Motor neuron (in vitro differentiated cells): ENCODE measurements at places on chromosomes 4 and X. TPM values are rescaled to one million over a fixed set of nuclear protein-coding genes. Genes with fewer than 3 reads are reported as not detected.

Gene CLCN4
- 22.7 and 22.9 TPM in 2 replicates for total RNA-seq

Gene MSN
- 210 and 214 TPM in 2 replicates for total RNA-seq

Gene RBM46
- 0.30 and 0.36 TPM in 2 replicates for total RNA-seq

Gene TRAM1L1
- 3.5 and 4.5 TPM in 2 replicates for total RNA-seq

Gene SSX3
- total RNA-seq, result 0.47 TPM in 1 of 2 replicates, not detected in the other

Gene ARR3
- total RNA-seq, result 1.1 and 1.8 TPM in 2 replicates

Gene HPRT1
- 5.4 and 8.6 TPM in 2 replicates for total RNA-seq

Gene PNMA6F
- 0.15 and 0.29 TPM in 2 replicates for total RNA-seq

Gene ACSL1
- total RNA-seq, result 13.8 and 14.2 TPM in 2 replicates

Gene LAMTOR3
- total RNA-seq, result 42.1 and 44.5 TPM in 2 replicates

Gene CDK16
- 102 and 109 TPM in 2 replicates for total RNA-seq

Gene GAB3
- total RNA-seq, result 0.38 and 0.64 TPM in 2 replicates

Gene CASP3
- 40.4 and 40.5 TPM in 2 replicates for total RNA-seq

DNA sequence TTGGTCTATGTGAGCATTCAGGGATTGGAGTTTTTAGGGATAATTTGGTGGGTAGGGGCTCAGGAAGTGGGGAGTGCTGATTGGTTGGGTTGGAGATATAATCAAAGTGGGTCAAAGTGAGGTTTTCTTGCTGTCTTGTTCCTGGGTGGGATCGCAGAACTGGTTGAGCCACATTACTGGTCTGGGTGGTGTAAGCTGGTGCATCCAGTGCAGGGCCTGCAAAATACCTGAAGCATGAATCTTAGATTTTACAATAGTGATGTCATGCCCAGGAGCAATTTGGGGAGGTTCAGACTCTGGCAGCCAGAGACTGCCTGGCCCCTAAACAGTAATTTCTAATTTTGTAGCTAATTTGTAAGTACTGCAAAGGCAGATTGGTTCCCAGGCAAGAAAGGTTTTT is 665.6 kb upstream of the PRKX start:
- ATAC-seq, result no peak

DNA sequence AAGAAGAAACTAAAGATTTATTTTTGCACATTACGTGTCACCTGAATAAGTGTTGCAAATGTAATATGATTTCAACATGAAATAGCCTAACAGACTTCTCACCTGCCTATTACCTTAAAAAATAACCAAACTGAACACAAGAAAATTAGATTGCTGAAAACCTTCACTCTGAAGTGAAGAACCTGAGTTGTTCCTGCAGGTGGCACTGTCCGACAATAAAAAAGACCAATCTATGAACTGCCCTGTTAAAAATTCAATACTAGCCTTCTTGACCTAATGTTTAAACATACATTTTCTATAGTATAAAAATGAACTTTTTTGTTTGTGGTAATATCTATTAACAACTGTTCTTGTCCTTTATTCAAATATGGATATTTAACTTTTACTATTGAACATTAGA is 69.2 kb upstream of the PNPLA4 start:
- ATAC-seq, result no peak

- ATAC-seq, result no peak
Measured at GRCh38 chr4:116847616-116848015, 237.8 kb downstream of the TRAM1L1 start.

- ATAC-seq, result no peak
Measured at GRCh38 chr4:148951346-148951745, 509.1 kb upstream of the NR3C2 start.

GRCh38 chrX:7047951-7048350 is 99.6 kb upstream of the STS start:
- ATAC-seq, result no peak

GRCh38 chr4:42985976-42986375 is 93.5 kb downstream of the GRXCR1 start:
- no peak for ATAC-seq

DNA sequence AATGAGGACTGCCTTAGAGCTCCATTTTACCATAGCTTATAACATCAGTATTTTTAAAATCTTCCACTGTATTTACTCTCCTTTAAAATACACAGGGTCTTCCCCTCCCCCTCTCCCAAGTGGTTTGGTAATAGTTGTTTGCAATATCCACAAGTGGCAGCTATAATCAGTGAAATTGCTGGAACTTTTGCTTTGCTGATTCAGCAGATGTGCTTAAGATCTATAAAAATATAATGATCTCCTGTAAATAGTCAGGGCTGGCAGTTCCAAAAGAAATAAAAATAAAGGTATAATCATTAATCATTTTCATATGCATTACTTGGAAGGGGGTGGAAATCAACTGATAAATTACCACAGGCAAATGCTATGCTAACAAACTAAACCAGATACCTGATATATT is 345.2 kb downstream of the KLHL13 start:
- no peak for ATAC-seq

- ATAC-seq, result no peak
Measured at GRCh38 chr4:7306986-7307385, 114.6 kb downstream of the SORCS2 start.

DNA sequence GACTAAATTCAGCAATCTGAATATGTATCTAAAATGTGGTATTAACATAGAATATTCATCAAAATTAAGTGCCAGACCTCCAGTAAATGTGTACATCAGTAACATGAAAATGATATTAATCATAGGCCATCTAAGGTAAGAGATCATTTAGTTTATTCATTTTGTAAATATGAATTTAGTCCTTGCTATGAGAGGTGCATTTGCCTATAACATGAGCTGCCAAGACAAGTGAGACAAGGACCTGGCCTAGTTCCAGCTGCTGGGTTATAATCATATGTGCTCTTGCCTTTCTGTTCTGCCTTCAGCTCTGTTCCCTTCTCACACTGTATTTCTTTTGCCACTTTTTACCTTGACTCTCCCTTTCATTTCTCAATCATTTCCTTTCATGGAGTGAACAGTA is 160.0 kb downstream of the STIM2 start:
- no peak for ATAC-seq

- ATAC-seq, result no peak
Measured at GRCh38 chr4:3112201-3112600, 37.7 kb downstream of the HTT start.

DNA sequence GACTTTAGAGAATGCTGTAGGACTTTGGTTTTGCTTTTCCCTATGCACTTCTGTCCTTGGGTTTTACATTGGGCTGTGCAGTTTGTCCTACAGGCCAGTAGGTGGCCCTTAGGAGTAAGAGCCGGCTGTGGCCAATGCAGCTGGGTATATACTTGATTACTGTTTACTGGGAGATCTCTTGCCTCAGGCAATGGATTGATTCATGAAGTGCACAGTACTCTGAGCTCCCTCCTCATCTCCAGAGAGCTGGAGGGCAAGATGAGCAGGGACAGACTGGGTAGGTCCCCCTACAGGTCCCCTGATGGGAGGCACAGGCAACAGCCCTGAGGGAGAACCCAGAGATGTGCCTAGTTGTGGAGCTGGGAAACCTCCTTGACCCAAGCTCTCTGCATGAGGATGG is 103.8 kb upstream of the QRFPR start:
- no peak for ATAC-seq

- no peak for ATAC-seq
Measured at GRCh38 chr4:140219567-140219966, 65.6 kb upstream of the MAML3 start.

- ATAC-seq, result no peak
Measured at GRCh38 chr4:108391701-108392455, 223.1 kb upstream of the LEF1 start.

- no peak for ATAC-seq
Measured at GRCh38 chr4:32752962-32753361, 2032.8 kb downstream of the PCDH7 start.

DNA sequence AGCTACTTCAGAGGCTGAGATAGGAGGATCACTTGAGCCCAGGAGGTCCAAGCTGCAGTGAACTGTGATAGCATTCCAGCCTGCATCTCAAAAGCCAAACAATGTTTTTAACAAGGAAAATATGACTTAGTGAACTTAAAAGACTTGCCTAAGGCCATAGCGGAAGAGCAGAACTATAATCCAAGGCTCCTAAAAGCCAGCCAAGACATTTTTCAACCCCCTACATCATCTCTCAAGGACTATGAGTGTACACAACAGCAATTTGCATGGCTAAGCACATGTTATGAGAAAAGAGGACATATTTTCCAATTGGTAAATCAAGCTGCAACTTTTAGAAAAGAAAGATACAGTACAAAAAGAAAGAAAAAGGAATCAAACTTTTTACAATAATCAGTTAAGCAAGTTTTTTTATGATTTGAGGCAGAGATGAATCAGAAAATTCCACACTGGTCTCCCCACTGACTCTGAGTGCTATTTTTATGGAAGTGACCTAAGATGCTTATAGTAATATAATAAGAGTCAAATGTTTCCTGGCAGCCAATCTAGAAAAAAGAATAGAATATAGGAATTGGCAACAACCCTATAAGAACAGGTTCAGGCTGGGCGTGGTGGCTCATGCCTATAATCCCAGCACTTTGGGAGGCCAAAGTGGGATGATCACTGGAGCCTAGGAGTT is 9.8 kb upstream of the ACOT9 start:
- ATAC-seq, result no peak

DNA sequence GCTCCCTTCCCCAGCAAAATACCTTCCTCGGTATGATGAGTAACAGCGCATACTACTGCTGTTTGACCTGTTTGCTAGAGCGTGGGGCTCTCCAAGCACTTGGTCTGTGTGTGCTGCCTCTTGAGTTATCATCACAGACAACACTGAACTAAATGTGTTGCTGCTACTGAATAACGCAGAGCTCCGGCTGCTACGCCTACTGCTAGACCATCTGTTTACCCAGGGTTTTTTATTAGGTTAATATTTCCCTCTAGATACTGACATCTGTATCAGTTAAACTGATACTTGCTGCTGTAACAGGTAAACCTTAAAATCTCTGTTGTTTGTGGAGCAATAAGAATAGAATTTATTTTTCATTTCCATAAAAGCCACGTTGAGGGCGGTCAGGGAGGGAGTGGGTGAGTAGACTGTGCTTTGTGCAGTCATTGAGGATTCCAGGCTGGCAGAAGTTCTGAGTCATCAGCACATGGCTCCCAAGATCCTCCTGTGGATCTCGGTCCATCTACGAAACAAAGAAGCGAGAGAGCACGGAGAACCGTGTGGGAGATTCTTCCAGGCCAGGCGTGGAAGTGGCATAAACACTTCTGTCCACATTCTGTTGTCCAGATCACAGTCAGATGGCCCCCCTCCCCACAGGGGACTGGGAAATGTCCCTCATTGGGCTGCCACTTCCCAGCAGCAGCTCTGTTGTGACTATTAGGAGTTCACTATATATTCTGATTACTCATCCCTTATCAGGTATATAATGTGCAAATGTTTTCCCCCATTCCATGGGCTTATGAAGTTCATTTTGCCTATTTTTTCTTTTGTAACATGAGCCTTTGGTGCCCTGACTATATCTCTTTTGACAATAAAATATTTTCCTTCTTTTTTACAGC is 14.1 kb downstream of the GRK4 start:
- peak; percentile 91 for ATAC-seq

DNA sequence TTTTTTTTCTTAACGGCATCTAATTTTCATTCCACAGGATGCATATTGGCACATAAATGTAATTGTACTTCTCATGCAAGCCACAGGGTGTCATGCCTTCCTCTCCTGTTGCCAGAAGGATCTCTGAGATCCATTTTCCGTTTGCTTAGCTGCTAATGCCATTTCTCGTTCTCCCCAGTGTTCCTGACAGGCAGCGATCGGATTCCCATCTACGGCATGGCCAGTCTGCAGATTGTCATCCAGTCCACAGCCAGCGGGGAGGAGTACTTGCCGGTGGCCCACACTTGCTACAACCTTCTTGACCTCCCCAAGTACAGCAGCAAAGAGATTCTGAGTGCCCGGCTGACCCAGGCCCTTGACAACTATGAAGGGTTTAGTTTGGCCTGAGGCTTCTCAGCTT is 8.9 kb upstream of the NAP1L5 start:
- ATAC-seq, result peak; percentile 95

DNA sequence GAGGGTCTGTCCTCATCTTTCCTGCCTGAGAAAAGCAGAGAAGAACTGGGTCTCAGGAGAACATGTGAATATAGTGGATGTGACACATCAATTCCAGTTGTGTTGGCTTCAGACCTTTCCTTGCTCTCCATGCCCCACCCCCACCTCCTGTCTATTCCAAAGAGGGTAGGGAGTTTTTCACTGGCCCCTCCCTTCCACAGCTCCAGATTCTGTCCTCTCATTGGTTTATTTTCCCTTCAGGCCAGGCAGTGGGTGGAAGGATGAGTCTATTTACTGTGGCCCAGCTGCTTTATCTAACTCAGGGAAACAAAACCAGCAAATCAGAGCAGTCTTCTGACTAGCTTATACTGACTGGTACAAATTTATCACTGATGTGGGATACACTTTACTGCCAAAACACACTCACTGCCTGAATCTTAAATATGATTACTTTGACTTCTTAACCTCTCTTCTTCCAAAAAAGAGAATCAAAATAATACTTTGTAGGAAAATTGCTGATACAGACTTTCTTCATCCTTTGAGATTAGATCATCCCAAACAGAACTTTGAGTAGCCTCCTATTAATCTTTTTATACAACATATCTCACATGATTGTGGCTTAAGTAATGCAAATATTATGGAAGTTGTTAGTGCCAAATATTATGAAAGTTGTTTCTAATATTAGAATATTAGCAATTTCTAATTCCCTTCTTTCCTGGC is 221.2 kb downstream of the MID1 start:
- ATAC-seq, result no peak

DNA sequence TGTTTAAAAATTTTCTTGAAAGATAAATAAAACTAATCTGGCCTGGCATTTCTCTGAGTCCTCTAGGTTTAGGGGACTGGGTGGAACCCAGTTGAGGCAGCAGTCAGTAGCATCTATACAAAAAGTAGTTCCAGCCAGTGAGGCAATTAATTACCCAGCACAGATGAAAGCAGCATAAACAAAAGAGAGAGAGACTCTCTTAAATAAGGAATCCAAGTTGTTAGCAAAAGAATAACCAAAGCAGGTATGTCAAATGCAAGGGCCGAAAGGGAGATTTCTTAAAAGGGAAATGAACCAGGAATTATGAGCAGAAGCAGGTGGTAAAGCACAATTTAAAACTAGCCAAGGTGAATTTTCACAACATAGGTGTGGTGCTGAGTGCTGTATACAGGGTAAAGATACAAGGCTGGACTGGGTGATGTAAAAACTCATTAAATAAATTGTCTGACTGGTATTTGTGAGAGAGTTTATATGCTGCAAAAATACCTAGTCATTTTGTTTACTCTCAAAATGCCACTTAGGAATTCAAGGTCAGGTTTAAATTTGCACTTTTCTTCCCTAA is 94.6 kb upstream of the GALNT7 start:
- ATAC-seq, result peak; percentile 60

DNA sequence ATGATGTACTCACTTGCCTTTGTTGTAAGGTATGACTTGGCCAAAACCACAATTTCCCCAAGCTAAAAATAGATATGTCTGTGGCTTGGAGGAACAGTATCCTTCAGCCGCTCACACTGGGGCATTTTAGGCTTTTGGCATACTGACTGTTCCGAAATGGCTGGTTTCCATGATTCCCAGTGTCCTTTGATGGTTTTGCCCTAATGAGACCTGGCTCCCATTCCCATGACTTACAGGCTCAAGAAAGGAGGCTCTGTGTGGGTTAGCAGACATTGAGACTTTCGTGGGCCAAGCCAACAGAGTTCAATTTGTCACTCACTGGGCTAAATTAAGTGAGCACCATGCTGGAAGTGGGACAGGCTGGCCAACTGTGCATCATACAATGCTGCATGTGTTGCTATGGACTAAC is 150.6 kb downstream of the CEP135 start:
- no peak for ATAC-seq
